ENCODE measurements at places on chromosomes 2 and 18.

DNA sequence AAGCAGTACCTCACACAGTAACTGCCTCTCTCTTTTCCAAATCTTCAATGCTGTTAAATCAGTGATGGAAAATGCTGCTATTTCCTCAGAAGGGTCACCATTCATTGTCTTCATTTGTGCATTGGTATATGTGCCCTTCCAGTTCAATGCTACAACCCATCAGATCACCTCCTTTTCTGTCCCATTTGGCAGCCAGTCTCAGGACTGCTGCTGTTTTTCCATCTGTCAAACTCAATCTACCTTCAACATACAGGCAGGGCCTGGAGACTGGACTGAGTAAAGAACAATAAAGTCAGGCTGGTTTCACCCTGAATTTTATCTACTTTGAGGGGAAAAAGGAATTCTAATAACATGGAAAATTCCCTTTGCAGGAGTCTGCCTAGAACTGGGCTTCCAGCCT, 17.9 kb downstream of the ZNF385B start:
- no peaks in the 10 kb centered on the region for H3K27me3 ChIP-seq
- H3K27ac ChIP-seq = no peak overlapping the region
- no peaks in the 10 kb centered on the region for H3K4me1 ChIP-seq
- no peaks in the 10 kb centered on the region for H3K36me3 ChIP-seq

GRCh38 chr2:191245046-191245868, at the start of gene MYO1B:
MYO1B (plus strand) TSS chr2:191245404; CDS start chr2:191276896, 31,492 bp downstream.
- no peak within 1 kb of the TSS for H3K27ac ChIP-seq
- peak; percentile 19 for DNase-seq
- no peaks in the 10 kb centered on the region for H3K36me3 ChIP-seq

GRCh38 chr2:144704709-144705095, 184.8 kb upstream of the ZEB2 start:
- no peaks in the 10 kb centered on the region for H3K36me3 ChIP-seq
- DNase-seq = no peak
- H3K4me1 ChIP-seq = no peaks in the 10 kb centered on the region
- no peak overlapping the region for H3K4me3 ChIP-seq

DNA sequence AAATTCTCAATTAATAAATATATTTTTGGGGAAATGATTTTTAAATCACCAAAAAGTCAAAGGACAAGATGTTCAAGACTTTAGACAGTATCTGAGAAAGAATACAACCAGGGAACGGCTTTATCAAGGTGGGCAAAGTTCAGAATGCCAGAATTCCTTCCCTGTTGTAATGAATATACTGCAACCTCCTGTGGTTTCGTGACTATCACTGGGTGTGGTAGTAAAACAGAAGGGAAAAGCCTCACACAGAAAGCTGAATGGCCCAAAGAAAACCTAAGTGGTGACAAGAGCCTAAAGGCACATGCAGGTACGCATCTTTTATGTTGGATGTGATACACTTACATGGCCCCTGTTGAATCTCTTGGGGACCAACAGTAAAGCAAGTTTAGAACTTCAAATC, 37.1 kb downstream of the MBD2 start:
- DNase-seq = no peak
- H3K36me3 ChIP-seq = peaks cover 12% of the 10 kb centered on the region
- no peak overlapping the region for H3K27ac ChIP-seq
- H3K4me3 ChIP-seq = no peak overlapping the region
- peaks cover 1% of the 10 kb centered on the region for H3K4me1 ChIP-seq

DNA sequence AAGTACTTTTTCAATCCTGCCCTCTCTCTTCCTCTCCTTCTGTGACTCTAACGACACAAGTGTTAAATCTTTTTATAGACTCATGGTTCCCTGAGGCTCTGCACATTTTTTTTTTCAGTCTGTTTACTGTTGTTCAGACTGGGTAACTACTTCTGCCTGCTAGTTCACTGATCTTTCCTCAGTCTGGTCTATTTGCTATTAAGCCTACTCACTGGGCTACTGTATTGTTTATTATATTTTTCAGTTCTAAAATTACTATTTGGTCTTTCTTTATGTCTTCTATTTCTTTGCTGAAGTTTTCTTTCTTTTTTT, 21.3 kb downstream of the PPP3R1 start:
- no peak for DNase-seq
- peak overlapping the region; percentile 41 for H3K4me3 ChIP-seq
- no peaks in the 10 kb centered on the region for H3K27me3 ChIP-seq
- no peaks in the 10 kb centered on the region for H3K36me3 ChIP-seq
- H3K27ac ChIP-seq = peak overlapping the region; percentile 73

DNA sequence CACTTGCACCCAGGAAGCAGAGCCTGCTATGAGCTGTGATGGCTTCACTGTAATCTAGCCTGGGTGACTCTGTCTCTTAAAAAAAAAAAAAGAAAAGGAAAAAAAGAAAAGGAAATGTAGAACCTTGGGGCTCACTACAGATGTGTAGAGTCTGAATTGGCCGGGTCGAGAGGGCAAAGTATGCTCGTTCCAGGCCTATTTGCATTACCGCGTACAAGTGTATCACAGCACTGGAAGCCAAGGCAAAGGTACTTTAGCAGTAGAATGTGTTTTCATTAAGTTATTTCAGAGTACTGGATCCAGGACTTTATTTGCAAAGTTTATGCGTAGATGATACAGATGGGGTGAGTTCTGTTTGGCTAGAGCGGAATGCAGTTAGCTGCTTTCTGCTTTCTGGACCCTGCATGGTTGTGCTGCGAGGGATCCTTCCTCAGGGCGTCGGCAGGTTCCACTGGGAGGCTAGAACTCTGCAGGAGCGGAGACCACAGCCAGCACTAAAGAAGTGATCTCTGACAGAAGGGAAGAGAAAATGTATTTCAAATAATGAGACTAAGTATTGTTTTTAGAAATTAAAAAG, 51.8 kb downstream of the LDLRAD4 start:
- no peak for DNase-seq
- H3K4me1 ChIP-seq = peaks cover 45% of the 10 kb centered on the region
- no peaks in the 10 kb centered on the region for H3K36me3 ChIP-seq
- no peaks in the 10 kb centered on the region for H3K27me3 ChIP-seq
- H3K4me3 ChIP-seq = no peak overlapping the region

DNA sequence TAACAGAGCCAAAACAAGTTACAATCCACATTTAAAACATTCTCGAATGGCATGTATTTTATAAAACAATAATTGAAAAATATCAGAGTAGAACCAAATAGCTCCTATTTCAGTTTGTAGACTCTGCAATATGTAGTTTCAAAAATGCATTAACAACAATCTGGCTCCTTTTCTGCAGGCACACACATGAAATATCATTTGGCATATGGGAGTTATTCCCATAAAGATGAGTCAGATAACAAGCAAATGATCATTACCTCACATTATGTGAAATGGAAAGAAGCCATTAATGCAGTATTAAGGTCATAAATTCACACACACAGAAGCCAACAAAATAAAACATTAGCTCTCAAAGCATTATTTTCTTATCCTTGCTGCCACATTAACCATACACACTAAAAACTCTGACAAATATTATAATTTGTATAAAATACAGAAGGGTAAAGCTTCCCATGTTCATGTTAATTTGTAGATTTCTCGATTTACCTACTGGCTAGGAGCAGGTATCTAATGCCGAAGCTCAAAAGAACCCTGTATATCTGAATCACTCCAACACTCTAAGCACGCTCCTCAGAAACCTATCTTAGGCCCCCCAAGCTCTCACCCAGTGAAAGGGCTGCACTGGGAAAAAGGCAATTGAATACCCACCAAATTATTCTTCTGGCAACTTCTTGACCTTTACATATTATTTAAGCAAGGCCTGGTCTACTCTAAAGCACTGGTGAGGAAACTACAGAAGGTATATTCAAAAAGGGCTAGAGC, 13.8 kb downstream of the NBAS start:
- no peak overlapping the region for H3K27ac ChIP-seq
- no peak for DNase-seq
- H3K4me3 ChIP-seq = no peak overlapping the region
- H3K27me3 ChIP-seq = no peaks in the 10 kb centered on the region
- peaks cover 11% of the 10 kb centered on the region for H3K4me1 ChIP-seq
- H3K36me3 ChIP-seq = peaks cover 15% of the 10 kb centered on the region

DNA sequence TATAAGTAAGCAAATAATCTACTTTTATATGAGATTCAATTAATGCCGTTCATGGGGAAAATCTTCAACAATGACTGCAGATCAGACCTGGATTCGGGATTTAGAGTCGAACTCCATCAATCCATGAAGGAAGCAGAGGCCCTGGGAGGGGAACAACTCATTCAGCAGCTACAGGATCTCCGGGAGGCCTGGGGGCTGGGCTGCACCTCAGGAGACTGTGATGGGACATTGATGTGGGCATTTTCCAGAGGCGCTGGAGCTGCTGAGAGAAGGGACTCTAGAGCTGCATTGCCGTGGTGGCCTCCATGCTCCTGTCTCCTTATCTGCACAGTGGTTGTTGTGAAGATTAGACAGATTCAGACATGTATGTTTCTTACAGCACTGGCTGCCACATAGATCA, 76.9 kb downstream of the MYT1L start:
- H3K27me3 ChIP-seq = no peaks in the 10 kb centered on the region
- no peak overlapping the region for H3K27ac ChIP-seq
- no peak overlapping the region for H3K4me3 ChIP-seq
- no peak for DNase-seq

DNA sequence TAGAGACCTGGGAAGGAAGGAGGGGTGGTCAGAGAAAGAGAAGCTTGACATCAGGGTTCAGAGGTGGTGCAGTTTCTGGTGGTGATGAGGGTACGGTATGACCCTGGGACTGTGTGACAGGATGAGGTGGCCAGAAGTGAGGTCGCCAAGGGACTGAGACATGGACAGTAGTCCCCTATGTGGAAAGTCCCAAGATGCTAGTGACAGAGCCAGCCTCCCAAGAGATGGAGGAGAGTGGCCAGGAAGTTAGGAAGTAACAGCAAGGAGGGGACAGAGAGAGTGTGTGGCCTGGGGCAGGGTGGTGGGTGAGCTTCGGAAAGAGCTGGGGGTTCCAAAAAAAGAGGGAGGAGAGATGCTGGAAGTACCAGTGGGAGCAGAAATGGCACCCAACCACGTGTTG, 66.0 kb downstream of the SMAD7 start:
- H3K27ac ChIP-seq = peak overlapping the region; percentile 5
- peaks cover 33% of the 10 kb centered on the region for H3K4me1 ChIP-seq
- H3K4me3 ChIP-seq = no peak overlapping the region
- no peak for DNase-seq
- H3K27me3 ChIP-seq = no peaks in the 10 kb centered on the region
- H3K36me3 ChIP-seq = peaks cover 2% of the 10 kb centered on the region

- H3K4me1 ChIP-seq = no peaks in the 10 kb centered on the region
- peaks cover 1% of the 10 kb centered on the region for H3K36me3 ChIP-seq
- no peak overlapping the region for H3K4me3 ChIP-seq
Measured at GRCh38 chr2:166784296-166784946, 103.9 kb upstream of the XIRP2 start.

DNA sequence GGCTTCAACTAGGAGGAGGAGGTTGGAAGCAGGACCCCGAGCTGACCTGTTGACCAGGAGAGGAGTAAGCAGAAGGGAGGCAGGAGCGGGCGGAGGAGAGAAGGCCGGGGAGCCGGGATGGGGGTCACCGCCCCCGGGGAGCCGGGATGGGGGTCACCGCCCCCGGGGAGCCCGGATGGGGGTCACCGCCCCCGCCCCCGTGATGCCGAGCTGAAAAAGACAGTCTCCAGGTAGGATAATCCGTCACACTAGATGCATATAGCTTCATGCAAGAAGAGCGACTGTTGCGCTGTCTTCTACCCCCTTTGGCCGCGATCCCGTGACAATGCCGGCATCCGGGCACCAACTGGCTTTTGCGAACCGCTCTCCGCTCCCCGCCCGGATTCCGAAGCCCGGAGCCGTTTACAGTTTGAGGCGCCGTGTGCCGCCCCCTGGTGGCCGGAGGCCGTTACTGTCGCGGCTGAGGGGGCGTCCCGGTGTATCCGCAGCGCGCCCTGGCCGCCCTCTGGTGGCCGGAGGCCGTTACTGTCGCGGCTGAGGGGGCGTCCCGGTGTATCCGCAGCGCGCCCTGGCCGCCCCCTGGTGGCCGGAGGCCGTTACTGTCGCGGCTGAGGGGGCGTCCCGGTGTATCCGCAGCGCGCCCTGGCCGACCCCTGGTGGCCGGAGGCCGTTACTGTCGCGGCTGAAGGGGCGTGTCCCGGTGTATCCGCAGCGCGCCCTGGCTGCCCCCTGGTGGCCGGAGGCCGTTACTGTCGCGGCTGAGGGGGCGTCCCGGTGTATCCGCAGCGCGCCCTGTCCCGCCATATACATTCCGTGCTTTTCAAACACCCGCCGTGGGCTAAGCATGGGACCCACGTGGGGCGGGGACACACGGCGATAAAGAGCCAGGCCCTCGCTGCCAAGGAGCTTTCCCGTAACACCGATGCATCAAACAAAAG, 89.6 kb downstream of the ACTR3 start:
- no peak for DNase-seq
- no peak overlapping the region for H3K4me3 ChIP-seq
- H3K4me1 ChIP-seq = no peaks in the 10 kb centered on the region
- H3K36me3 ChIP-seq = peaks cover 16% of the 10 kb centered on the region

DNA sequence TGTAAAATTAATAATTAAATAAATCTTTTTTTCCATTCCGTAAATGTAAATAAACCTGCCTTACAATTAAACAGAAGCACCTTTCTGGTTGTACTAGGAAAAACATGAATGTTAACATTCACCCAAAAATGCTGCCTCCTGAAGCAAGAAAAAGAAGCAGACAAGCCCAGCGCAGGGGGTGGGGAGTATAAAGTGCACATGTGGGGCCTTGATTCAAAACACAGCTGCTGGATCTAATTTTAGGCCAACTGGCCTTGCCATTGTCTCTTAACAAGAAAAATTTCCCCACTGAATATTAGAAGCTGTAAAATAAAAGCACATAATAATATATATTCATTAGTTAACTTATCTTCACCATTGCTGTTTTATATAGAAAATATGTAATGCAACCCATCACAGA, 28.3 kb downstream of the TCF4 start:
- no peaks in the 10 kb centered on the region for H3K27me3 ChIP-seq
- no peak overlapping the region for H3K27ac ChIP-seq
- no peaks in the 10 kb centered on the region for H3K4me1 ChIP-seq
- no peak overlapping the region for H3K4me3 ChIP-seq

All from central memory CD8-positive, alpha-beta T cell (primary cell).